Natural killer cell treated with Interleukin-12 subunit alpha and Interleukin-12 subunit beta and Interleukin-15 and Interleukin-18, amount 100 ng/mL, for 72 hours (primary cell): ENCODE measurements at places on chromosomes 1 and 21. TPM values are rescaled to one million over a fixed set of nuclear protein-coding genes. Genes with fewer than 3 reads are reported as not detected.

- no peak for DNase-seq
Measured at GRCh38 chr1:179709841-179710329, 33.2 kb upstream of the FAM163A start.

GRCh38 chr1:222171005-222171404 lies 376.9 kb downstream of the HHIPL2 start:
- DNase-seq, result no peak

DNA sequence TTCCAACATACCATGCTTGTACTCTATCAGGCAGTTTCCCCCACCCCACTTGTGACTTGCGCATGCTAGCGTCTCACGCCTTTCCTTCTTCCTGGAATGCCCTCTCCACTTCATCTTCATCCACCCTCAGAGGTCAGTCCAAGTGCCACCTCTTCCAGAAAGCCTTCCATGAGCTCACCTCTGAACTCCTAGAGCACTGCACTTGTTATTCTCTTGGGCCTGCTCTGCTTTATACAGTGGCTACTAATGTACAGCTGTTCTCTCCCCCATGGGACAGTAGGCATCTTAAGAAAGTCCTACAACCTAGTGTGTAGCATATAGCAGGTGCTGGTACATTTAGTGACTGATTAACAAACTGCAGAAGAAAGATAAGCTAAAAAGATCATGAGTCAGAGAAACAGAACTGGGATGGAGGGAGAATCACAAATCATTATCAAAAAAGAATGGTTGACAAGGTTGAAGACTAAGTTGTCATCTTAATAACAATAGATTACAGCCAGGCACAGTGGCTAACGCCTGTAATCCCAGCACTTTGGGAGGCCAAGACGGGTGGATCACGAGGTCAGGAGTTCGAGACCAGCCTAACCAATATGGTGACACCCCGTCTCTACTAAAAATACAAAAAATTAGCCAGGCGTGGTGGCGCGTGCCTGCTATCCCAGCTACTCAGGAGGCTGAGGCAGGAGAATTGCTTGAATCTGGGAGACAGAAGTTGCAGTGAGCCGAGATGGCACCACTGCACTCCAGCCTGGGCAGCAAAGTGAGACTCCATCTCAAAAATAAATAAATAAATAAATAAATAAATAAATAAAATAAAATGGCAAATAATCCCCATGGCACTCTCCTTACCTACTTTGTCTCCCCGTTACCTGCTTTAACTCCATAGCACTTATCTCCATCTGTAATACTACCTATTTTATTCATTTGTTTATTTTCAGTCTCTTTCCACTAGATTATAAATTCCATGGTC lies 16.3 kb upstream of the TSPAN1 start:
- no peak for DNase-seq

DNA sequence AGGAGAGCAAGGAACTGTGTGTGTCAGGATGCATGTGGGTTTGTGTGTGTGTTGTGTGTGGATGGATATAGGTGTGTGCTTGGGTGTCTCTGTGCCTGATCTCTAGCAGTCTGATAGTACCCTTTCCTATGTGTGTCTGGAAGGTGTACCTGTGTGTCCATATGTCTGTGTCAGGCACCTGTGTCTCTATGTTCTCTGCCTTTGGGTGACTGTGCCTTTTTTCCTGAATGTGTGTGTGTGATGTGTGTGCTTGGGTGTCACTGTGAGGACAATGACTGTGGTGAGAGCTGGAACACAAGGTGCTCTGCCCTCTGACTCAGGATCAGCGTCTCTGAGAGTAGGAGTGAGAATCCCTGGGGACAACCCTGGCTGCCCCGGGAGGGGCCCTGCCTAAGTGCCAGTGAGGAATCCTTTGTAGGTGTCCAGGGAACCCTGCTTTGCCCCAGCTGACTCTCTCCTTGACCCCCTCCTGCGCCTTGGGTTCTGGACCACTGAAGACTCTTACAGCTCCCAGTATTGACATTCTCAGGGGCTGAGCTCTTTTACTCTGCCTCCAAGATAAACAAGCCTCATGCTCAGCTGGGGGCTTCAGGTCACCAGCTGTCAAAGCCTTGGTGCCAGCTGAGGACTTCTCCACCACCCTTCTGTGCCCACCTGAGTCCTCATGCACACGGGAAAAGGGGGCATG lies 735 bp upstream of the EFNA3 start:
- no peak for DNase-seq

DNA sequence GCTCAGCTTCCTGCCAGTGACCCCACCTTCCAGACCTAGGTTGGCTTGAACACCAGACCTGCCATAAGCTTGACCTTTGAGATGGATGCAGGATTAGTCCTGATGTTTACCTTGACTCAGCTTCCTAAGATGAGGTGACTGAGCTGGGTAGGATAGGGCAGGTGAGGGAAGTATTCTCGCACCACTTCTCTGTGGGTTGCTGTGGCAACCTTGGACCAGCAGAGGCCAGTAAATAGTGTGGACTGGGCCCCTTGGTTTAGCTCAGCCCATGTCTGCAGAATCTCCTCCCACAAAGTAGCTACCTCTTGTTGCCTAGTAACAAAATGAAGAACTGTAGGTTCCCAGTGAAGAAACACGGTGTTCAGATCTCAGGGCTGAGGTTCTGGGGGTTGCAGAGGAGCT lies 8.4 kb downstream of the RPS6KA1 start:
- no peak for DNase-seq

DNA sequence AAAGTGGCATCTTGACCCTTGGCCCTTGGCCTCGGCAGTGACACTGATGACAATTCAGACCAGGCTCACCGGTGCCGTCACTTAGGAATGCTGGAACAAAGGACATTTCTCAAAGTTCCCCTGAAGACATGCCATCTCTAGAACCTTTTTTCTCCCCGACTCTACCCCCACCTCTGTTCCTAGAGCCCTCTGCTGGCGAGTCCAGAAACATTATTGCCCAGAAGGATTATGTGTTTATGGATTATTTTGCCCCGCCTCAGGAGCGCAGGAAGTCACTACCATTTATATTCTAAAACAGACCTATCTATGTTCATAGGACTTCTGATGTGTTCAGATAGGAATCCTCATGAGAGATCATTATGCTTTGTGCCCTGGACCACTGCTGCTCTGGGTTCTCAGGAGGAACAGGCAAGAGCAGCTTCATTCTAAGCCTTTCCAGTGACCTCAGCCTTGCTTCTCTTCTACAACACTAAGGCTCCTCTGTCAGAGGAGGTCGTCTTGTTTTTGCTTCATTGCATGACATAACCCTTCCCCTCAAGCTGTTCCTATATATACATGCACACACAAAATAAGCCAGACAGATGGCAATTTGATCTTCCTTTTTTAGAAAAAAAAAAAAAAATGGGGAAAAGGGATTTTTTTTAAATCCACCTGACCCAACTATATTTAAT lies 12.4 kb upstream of the SHISA4 start:
- DNase-seq, result no peak

DNA sequence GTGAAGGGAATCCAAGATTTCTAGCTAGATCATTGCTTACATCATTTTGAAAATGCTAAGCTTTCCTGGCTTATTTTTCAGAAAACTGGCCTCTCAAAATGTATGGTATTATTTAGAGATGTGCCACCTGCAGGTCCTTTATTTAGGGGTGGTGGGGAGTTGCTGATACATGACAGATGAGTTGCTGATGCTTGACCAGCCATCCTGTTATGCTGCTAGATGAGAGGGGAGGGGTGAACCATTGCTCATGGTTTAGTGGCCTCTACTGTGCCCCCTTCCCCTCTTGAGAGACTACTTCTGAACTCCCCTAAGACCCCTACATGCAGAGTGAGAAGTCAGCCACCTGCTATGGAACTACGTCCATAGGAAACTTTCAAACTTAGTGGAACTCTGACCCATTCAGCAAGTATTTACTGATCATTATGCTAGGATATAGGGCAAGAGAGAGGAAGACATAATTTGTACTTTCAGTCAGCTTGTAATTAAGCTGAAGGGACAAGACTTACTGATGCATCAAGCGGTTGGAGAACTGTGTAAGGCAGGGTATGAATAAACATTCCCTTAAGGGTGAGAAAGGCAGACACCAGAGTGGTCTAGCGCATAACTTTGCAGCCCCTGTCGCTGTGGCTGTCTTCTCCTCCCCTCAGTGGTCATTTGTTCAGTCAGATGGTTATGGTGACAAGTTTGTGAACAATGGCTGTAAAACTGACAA lies 34.6 kb downstream of the SLAMF6 start:
- DNase-seq, result no peak

DNA sequence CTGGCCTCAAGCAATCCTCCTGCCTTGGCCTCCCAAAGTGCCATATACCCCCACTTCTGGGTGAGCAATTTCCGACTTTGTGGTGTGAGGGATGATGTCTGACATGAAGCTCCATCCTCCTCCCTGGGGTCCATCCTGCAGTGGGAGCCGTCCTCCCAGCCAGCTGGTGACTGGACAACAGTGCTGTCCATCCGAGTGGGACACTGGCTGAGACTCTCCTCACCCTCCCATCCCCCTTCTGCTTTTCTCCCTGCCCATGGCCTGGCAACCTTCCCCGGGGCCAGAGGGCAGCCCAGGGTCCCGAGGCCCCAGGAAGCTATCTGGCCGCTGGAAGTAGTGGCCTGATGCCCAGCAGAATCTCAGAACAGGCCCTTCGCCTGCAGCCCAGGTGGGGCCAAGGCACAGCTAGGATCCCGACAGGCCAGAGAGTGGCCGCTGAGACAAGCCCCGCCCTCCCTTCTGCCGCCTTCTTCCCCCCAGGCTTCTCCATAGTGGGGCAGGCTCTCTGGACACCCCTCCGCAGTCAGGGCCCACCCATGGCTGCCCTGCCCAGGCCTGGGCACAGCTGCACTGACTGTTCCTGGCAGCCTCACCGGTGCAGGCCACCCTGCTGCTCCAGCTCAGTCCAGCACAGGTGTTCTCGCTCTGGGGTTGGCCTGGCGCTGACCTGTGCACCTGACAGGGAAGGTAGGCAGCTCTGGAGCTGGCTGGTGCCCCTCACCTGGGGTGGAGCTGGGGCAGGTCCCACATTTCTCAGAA lies 8.4 kb upstream of the FAAP20 start:
- no peak for DNase-seq

- no peak for DNase-seq
Measured at GRCh38 chr1:209720826-209721225, 16.2 kb downstream of the HSD11B1 start.

- no peak for DNase-seq
Measured at GRCh38 chr1:167514288-167514687, 4.0 kb downstream of the CD247 start.

- no peak for DNase-seq
Measured at GRCh38 chr1:80066060-80066459, 1059.5 kb upstream of the ADGRL4 start.

GRCh38 chr1:54609301-54609921 lies 13.9 kb downstream of the FAM151A start:
- DNase-seq, result peak; percentile 48

DNA sequence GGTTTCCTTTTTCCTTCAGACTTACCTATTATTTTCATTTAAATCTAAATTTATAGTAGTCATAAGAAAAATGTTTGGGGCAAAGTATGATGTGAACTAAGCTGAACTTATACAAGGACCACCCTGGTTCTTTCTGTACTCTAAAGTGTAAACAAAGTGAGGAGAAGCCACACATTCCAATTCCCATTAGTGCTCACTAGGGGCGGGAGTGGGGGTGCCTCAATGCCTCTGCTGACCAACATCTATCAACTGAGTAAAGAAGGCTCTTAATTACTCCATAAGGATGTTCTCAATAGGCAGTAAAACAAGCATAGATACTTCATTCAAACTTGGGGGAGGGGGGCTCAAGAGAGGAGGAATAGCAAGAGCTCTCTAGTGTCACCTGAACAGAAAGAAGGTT lies 151.7 kb downstream of the CDC42BPA start:
- no peak for DNase-seq

GRCh38 chr1:96682056-96682455 lies 39.5 kb upstream of the PTBP2 start:
- DNase-seq, result no peak

DNA sequence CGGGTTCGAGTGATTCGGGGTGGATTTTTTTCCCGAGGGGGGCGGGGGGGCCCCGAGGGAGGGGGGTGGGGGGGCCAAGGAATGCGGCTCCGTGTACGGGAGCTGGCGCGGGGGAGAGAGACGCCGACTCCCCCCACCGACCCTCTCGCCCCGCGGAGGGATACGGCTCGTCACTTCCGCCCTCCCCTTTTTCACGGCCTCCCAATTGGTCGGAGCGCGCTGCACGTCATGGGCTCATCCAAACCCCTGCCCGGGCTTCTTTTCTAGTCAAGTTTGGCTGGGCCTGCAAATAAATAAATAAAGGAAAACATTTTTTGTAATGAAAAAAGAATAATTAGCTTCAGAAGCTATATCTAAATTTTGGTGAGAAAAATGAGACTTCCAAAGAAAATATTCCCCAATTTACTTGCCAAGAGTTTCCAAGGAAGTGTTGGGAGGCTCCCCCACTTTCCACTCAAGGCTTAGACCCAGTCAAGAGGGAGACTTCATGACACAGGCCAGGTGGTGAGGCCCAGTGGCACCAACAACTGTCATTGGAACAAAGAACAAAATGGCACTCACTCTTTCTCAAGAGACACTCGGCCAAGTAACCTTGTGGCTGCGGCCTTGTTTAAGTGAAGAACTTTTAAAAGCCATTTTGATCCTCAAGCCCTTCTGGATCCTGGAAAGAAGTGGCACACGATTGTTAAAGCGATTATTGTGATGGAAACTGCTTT lies at the start of gene POGZ:
Gene POGZ (minus strand): TSS at position 164 of the 716 bp plus-strand sequence. CDS start 17,290 bp downstream, outside the sequence.
- DNase-seq, result peak; percentile 94

DNA sequence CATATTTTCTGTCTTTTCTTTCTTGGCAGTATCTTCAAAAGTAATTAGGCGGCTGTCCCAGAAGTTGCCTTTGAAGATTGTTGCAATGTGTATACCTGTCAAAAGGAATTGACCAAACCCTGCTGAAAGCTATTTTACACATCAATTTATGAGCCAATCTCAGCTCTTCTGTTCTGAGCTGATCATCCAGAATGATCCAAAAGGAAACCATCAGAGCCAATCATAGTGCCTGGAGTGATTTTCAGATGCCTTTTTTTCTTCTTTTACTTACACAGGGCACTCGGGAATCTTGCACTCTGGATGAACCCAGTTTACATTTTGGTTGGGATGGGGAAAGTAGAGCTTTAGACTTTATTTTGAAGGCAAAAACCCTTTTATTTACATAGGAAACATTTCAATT lies 21.8 kb upstream of the APOBEC4 start:
- no peak for DNase-seq

Gene CRNN
- total RNA-seq, result not detected

Gene ZMYND12
- total RNA-seq, result not detected

Gene HAO2
- total RNA-seq, result not detected

Gene NUDT4B
- 3.1 TPM for total RNA-seq

Gene DUSP23
- total RNA-seq, result 10.7 TPM

Gene DAB1
- total RNA-seq, result not detected

Gene GADD45A
- 28.3 TPM for total RNA-seq

Gene BARHL2
- total RNA-seq, result not detected

Gene PROX1
- total RNA-seq, result not detected

Gene SHISAL2A
- 2.8 TPM for total RNA-seq

Gene MRPS6
- total RNA-seq, result 188 TPM

Gene OR10J1
- not detected for total RNA-seq

Gene MARK1
- not detected for total RNA-seq

Gene KRTAP19-3
- total RNA-seq, result not detected

Gene FMO3
- total RNA-seq, result not detected

Gene GPR37L1
- total RNA-seq, result not detected

Gene LCE1A
- not detected for total RNA-seq
